ENCODE measurements at places on chromosomes 16 and 17. TPM values are rescaled to one million over a fixed set of nuclear protein-coding genes. Genes with fewer than 3 reads are reported as not detected.

GRCh38 chr16:30052671-30053372 is 12.7 kb upstream of the ALDOA start:
- H3K27ac ChIP-seq = peak overlapping the region; percentile 86

DNA sequence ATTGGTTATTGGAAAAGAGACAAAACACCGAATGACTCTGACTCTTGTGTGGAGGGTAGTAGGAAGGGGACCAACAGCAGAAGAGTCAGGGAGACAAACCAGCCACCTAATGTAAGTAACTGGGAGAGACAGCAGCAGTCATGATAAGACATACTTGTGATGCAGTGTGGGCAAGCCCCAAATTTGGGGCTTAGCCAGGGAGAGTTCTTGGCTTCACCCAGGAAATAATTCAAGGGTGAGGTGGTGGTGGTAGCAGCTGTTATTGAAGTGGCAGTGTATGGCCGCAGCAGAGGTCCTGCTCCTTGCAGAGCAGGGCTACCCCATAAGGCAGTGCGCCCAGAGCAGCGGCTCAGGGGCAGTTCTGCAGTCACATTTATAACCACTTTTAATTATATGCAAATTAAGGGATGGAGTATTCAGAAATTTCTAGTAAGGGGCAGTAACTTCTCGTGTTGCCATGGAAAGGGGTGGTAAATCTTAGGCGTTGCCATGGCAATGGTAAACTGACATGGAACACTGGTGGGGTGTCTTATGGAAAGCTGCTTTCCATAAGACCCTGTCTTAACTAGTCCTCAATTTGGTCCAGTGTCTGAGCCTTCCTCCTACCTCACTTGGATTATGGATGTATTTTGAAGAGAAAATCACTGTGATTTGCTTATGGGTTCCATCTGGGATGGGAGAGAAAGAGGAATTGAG is 317.1 kb downstream of the PHKB start:
- no peaks in the 10 kb centered on the region for H3K36me3 ChIP-seq
- H3K4me1 ChIP-seq = peaks cover 18% of the 10 kb centered on the region
- H3K4me3 ChIP-seq = no peak overlapping the region
- no peak overlapping the region for H3K27ac ChIP-seq
- DNase-seq = no peak

- H3K4me3 ChIP-seq = no peak overlapping the region
- no peak for DNase-seq
- 0 out of 2 replicates have a peak overlapping the region, but pooled peaks have one; percentile 7 for H3K27ac ChIP-seq
- H3K4me1 ChIP-seq = peaks cover 6% of the 10 kb centered on the region
- H3K36me3 ChIP-seq = peaks cover 40% of the 10 kb centered on the region
These were observed 61.1 kb downstream of the MRC2 start for GRCh38 chr17:62688398-62689160.

DNA sequence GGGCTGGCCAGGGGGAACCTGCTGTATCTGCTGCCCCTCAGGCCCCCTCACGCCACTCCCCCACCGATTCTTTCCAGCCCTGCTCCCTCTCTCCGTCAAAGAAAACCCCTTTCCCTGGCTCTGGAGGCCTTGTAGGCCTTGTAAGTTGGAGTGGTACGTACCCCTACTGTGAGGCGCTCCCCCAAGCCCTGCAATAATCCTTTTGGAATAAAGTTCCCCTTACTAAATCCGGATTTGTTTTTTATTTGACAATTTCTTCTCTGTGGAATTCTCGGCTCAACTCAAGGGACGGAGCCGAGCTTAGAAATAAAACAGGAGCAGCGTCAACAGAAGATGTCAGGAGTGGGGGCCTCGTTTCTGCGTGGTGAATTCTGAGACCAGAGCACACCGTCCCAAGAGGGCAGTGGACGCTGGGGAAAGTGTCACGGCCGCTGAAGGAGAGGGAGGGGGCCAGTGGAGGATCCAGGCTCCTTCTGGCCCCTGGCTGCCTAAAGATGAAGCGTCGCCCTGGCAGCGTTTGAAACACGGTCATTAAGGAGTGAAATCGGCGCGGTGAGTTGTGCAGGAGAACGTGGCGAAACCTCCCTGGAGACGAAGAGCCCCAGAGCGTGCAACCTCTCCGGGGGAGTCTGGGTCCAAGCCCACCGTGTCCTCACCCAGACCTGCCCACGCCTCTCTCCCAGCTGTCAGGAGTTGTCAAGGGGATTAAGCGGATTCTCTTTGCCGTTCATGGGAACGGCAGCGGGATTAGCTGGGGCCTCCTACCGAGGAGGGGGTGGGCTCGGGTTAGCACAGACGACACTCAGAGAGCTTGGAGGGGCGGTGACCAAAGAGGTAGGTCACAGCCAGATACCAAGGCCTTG is 47.0 kb downstream of the SLC7A5 start:
- no peak overlapping the region for H3K4me3 ChIP-seq
- H3K27me3 ChIP-seq = peaks cover 23% of the 10 kb centered on the region
- peaks cover 16% of the 10 kb centered on the region for H3K36me3 ChIP-seq
- no peak overlapping the region for H3K27ac ChIP-seq
- no peak for DNase-seq
- H3K4me1 ChIP-seq = no peaks in the 10 kb centered on the region

DNA sequence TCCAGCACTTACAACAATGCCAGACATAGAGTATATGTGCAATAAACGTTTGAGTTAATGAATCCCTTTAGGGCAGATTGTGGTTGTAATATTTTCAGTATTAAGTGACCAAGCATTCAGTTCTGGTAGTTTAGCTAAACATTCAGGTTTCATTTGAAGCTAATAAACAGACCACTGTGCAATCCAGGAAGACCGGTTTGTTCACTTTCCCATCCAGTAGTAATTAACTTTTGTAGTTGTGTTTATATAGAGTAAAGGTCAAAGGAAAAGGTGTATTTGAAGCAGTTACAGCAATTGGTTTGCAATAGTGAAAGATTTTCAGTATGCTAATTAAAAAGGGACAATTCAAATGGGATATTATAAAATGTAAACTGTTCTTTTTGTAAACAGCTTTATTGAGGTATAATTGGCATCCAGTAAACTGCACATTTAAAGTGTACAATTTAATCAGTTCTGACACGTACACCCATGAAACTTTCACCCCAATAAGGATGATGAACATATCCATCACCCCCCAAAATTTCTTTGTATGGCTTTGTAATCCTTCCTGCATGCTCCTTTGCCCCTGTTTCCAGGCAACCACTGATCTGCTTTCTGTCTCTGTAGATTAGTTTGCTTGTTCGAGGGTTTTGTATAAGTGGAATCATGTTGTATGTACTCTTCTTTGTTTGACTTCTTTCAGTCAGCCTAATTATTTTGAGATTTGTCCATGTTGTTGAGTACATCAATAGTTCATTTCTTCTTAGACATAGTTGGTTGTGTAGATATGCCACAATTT is 26.3 kb downstream of the MRTFB start:
- peaks cover 46% of the 10 kb centered on the region for H3K4me1 ChIP-seq
- DNase-seq = peak; percentile 8
- H3K4me3 ChIP-seq = no peak overlapping the region

DNA sequence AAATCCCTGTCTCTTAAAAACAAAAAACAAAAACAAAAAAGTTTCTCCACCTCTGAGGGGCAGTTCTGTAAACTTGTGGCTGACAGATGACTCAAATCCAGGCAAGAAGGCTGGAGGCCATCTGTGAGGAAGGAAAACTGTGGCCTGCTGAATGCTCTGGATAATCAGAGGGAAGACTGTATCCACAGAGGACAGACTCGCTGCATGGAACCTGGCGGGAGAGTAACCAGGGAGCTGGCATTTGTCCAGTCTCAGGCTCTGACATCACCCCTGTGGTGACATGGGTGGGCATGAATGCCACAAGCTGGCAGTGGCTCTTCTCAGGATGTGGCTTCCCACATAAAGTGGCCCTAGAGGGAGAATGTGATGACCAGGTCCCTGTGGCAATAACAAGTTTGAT is 2.8 kb upstream of the KSR1 start:
- no peak overlapping the region for H3K27ac ChIP-seq
- peaks cover 20% of the 10 kb centered on the region for H3K27me3 ChIP-seq
- no peak overlapping the region for H3K4me3 ChIP-seq
- peaks cover 15% of the 10 kb centered on the region for H3K4me1 ChIP-seq

DNA sequence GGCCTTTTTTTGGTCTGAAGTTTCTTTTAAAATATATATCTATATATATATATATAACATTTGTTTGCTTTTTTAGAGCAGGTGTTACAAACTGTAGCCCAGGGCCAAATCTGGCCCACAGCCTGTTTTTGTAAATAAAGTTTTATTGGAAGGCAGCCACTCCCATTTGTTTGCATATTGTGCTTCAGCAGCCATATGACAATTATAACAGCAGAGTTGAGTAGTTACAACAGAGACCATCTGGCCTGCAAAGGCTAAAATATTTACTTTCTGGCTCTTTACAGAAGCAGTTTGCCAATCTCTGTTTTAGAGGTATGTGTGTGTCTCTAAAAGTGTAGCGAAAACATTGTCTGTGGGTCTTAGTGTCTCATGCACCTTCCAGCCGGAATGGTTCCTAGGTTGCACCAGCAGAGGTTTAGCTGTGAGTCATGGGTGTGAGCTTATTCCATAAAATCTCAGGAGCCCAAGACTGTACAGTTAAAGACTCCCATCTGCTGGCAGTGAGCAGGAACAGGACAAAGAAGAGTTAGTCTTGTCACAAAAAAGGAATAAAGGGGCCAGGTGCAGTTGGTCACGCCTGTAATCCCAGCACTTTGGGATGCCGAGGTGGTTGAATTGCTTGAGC is 23.8 kb downstream of the LCMT1 start:
- peak; percentile 83 for DNase-seq
- no peaks in the 10 kb centered on the region for H3K27me3 ChIP-seq
- H3K4me3 ChIP-seq = no peak overlapping the region
- 0 out of 2 replicates have a peak overlapping the region, but pooled peaks have one; percentile 29 for H3K27ac ChIP-seq
- peaks cover 26% of the 10 kb centered on the region for H3K4me1 ChIP-seq

DNA sequence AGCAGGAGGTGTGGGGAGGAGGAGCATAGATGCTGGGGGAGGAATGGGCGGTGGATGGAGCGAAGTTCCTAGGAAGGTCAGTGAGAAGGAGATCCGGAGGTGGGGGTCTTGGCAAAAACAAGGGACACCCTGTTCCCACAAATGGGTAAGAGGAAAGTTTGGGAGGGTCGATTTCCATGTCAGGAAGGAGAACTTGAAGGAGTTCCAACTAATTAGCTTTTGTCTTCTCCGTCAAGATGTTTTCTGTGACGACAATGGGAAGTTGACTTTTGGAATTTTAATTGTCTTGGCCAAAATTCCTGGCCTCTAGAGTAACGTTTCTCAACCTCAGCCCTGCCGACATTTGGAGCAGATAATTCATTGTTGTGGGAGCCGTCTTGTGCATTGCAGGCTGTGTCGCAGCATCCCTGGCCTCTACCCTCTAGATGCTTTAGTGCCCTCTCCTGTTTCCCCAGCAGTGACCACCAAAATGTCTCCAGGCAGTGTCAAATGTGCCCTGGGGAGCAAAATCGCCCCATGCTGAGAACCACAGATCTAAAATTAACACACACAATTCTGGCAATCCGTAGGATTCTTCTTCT is 97.1 kb downstream of the PITPNC1 start:
- DNase-seq = peak; percentile 45
- H3K27ac ChIP-seq = peak overlapping the region; percentile 74
- peaks cover 6% of the 10 kb centered on the region for H3K36me3 ChIP-seq
- H3K4me3 ChIP-seq = peak overlapping the region; percentile 13
- H3K4me1 ChIP-seq = peaks cover 43% of the 10 kb centered on the region
- peaks cover 1% of the 10 kb centered on the region for H3K27me3 ChIP-seq

DNA sequence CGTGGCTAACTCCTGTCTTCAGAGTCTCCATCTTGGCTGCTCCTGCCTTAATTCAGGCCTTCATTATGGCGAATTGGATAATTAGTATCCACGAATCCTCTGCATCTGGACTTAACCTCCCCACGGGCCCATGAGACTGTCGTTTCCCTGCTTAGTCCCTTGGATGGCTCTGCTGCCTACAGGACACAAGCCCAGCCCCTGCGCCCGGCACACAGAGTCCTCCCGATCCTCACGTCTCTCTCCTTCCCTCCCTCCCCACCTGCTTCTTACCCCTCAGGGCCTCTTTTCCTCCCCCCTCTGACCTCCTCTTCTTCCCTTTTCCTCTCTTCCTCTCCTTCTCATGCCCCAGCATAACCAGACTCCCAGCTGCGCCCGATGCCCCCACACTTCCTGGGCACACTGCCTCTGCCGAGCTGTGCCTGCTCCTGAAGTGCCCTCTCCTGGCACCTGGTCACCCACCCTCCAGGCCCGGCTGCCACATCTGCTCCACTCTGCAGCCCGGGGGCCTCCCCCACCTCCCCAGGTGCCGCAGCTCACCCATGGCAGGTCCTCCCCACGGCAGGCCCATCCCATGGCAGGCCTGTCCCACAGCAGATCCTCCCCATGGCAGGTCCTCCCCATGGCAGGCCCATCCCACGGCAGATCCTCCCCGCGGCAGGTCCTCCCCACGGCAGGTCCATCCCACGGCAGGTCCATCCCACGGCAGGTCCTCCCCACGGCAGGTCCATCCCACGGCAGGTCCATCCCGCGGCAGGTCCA is 45.9 kb downstream of the RPH3AL start:
- no peak overlapping the region for H3K27ac ChIP-seq
- DNase-seq = no peak
- no peaks in the 10 kb centered on the region for H3K4me1 ChIP-seq

DNA sequence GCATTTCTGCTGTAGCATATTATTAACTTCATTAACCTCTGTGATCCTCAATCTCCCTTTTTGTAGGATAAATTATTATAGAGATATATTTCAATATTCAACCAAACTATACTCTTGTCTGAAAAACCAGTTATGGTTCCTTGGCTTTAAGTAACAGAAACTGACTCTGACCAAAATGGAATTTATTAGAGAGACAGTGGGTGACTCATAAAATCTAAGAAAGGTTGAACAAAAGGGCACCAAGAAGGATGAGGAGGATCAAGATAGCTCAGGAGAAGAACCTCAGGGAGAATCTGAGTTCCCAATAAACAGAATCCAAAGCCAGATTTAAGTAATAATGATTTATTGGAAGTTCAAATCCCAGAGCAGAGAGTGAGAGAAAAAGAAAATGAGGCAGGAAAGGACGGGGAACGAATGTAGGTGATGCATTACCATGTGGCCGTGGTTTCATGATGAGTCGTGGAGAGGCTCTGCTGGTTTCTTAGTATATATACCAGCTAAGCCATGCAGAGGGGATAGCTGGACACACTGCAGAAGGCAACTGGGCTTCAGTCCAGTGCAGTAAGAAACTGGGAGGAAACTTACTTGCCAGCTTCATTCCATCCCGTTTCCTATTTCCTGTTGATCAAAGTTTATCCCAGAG is 151.5 kb upstream of the GOT2 start:
- no peak for DNase-seq
- H3K27ac ChIP-seq = no peak overlapping the region
- no peaks in the 10 kb centered on the region for H3K4me1 ChIP-seq
- H3K4me3 ChIP-seq = no peak overlapping the region

- DNase-seq = no peak
- no peaks in the 10 kb centered on the region for H3K36me3 ChIP-seq
- H3K4me1 ChIP-seq = no peaks in the 10 kb centered on the region
- H3K27me3 ChIP-seq = peaks cover 11% of the 10 kb centered on the region
- H3K4me3 ChIP-seq = no peak overlapping the region
These were observed 10.0 kb downstream of the MMP15 start for GRCh38 chr16:58035356-58036170.

- no peak overlapping the region for H3K27ac ChIP-seq
- no peak overlapping the region for H3K4me3 ChIP-seq
- no peaks in the 10 kb centered on the region for H3K27me3 ChIP-seq
- DNase-seq = no peak
- peaks cover 5% of the 10 kb centered on the region for H3K4me1 ChIP-seq
- H3K36me3 ChIP-seq = peaks cover 5% of the 10 kb centered on the region
These were observed 407.7 kb upstream of the EEF2KMT start for GRCh38 chr16:5505091-5505887.

Gene SLC35G3
- not detected for total RNA-seq

Gene TBC1D26
- total RNA-seq = not detected

Gene BBS2
- total RNA-seq = 31.4 TPM

Gene MYL4
- total RNA-seq = not detected

Gene KRT12
- not detected for total RNA-seq

Gene CD300LB
- not detected for total RNA-seq
